ENCODE measurements at places on chromosomes 11 and 22.

DNA sequence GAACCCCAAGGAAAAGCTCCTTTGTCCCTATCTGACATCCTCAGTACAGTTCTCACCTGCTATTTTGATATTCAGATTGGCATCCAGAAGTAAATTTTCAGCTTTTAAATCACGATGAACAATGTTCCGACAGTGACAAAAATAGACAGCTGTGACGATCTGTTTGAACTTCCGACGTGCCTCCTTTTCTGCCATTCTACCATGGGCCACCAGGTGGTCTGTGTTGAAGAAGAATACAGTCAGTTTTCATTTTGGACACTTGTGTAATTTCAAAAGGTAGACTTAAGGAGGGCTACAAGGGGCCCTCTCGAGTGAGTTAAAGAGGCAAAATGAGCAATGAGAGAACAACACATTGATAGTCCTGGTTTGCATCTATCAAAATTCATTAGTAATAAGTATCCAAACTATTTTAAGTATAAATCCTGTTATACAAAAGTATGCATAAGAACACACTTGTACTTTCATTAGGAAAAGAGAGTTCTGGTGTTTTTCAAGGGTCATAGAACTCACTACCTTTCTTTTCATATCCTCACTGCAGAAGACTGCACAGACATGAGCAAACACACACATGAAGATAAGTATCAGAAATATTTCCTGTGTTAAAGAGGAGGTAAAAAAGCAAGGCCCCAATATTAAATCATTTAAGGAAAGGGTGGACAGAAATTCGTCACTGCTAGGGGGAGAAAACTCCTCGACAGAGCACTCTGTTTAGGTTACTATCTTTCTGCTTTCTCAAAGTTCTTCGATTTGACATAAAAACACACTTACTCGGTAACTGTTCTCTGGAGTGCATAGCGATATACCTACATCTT lies 89.9 kb upstream of the APOA1 start:
- no peak for DNase-seq

DNA sequence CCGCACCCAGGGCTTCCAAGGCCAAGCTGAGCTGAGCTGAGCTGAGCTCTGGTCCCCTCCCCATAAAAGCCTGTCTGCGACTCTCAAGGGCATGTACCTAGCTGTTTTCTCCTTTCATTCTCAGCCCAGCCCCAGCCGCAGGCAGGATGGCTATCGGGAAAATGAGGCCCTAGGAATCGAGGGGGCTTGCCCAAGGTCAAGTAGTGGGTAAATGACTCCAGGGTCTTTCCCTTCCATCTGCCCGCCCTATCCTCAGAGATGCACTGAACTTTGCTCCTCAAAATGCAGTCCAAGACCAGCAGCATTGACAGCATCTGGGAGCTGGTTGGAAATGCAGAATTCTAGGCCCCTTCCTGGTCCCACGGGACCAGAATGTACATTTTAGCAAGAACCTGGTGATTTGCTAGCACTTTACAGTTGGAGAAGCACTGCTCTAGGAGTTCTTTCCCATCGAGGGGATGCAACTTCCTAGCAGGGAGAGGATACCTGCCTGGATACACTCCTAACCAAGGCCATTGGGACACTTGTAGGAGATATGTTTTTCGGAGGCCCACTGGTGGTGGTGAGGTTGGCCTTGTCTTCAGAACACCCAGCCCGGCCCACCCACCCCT lies 43.2 kb upstream of the ACCSL start:
- no peak for DNase-seq

DNA sequence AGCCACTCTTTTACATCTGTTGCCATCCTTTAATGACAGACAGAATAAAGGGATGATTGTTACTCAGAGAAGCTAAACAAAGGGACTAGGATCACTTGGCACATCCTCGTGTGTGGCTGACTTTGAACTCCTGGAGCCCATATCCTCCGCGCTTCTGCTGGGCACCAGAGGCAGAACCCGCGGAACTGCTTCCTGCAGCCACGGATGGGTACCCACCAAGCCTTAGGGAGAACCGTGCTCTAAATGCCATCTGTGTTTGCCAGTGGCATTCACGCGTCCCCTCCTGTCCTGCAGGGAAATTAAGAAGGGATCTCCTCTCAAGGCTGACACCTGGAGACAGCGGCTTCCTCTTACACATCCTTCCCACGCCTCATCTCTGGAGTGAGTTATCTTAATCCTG lies 294.4 kb downstream of the NTM start:
- DNase-seq = no peak

- DNase-seq = no peak
Observed at GRCh38 chr22:36886016-36886415, 25.2 kb downstream of the NCF4 start.

Measured in amniotic stem cell (primary cell).